ENCODE measurements at places on chromosomes 11 and 22.

- DNase-seq, result peak; percentile 7
These were observed 349.3 kb upstream of the B3GAT1 start for GRCh38 chr11:134761386-134761785.

GRCh38 chr11:126561327-126561893, 205.9 kb downstream of the ST3GAL4 start:
- DNase-seq, result peak; percentile 21

- no peak for DNase-seq
These were observed 137.6 kb downstream of the TEAD1 start for GRCh38 chr11:12811861-12812260.

DNA sequence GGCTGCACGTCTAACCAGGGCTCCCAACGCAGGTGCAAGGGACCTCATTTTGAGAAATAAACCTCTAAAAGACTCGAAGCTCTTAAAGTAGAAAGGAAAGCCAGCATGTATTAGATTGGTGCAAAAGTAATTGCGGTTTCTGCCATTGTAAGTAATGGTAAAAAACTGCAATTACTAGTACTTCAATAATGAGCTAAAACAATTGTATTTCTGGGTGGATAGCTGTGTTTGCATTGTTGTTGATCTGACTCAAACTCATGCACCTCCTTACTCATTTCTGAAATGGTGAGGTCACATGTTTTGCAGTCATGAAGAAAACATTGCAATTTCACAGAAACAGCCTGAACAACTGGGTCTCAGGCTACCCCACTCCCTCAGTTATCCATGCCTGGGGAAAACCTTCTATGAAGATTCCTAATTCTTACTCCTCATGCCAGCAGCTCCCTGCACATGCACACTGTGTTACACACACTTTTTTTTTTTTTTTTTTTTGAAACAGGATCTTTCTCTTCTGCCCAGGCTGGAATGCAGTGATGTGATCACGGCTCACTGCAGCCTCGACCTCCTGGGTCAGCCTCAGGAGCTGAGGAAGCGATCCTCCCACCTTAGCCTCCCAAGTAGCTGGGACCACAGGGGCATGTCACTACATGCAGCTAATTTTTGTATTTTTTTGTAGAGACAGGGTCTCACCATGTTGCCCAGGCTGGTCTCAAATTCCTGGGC, 24.6 kb downstream of the VWCE start:
- DNase-seq, result no peak

- DNase-seq, result no peak
These were observed 2.4 kb downstream of the LMO1 start for GRCh38 chr11:8261291-8261690.

- peak; percentile 69 for DNase-seq
These were observed 318.7 kb downstream of the BUD13 start for GRCh38 chr11:116454020-116454645.
